ENCODE measurements at places on chromosomes 11 and 22. TPM values are rescaled to one million over a fixed set of nuclear protein-coding genes. Genes with fewer than 3 reads are reported as not detected.

- no peak for DNase-seq
Measured at GRCh38 chr11:19077965-19078364, 17.4 kb upstream of the MRGPRX2 start.

- no peak for DNase-seq
Measured at GRCh38 chr11:120578596-120579154, 67.1 kb downstream of the GRIK4 start.

- no peak for DNase-seq
Measured at GRCh38 chr22:43375951-43376455, 32.8 kb upstream of the SCUBE1 start.

DNA sequence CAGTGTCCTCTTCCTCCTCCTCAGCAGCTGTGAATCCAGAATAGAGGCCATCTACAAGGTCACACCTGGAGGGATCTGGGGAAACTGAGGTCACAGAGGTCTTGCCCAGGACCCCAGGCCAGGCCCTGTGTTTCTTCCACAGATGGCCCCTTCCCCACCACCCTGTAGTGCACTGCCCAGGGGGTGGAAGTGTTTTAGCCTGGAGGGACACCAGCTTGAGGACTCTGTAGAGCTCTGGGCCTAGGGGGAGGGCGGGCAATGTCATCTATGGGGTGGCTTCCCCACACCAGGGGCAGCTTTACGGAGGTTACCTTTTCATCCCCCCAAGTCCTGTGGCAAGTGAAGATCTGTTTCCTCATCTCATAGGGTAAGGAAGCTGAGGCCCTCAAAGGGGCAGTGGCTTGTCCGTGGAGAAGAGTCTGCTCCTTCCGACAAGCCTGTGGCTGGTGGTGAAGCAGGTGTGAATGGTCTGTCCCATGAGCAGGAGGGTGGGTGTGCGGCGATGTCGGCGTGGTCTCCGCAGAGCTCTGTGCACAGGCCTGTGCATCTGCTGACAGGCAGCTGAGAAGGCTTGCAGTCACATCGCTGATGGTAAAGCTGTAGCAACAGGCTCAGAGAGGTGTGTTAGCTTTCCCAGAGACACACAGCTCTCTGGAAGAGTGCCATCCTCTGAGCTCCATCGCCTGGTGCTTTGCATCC lies 74.1 kb upstream of the WNT7B start:
- no peak for DNase-seq

The C1QTNF5 gene
- 14.9 TPM for total RNA-seq

The OR51F1 gene
- not detected for total RNA-seq
